ENCODE measurements at places on chromosomes 13 and 19.

DNA sequence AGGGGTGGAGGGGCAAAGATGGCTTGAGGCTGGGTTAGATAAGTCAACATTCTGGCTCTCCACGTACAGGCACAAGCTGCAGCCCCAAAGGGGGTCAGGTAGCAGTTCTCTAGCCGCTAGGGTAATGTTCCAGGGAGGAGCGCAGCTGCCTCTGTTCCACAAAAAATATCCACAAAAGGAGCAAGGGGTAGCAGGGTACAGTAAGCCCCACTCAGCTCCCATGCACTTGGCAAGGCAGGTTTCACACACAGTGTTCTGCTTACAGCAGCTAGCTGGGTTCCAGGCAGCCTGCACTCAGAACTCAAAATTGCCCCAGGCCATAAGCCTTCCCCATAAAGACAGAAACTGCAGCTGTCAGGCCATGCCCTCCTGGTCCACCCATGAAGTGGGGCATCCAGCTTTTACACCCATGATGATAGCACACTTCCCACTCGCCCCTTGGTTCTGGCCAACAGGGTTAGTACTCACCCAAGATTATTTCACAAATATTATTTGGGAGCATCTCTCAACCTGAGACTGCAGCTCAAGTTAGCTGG is 130.0 kb downstream of the CYSLTR2 start:
- DNase-seq = no peak

DNA sequence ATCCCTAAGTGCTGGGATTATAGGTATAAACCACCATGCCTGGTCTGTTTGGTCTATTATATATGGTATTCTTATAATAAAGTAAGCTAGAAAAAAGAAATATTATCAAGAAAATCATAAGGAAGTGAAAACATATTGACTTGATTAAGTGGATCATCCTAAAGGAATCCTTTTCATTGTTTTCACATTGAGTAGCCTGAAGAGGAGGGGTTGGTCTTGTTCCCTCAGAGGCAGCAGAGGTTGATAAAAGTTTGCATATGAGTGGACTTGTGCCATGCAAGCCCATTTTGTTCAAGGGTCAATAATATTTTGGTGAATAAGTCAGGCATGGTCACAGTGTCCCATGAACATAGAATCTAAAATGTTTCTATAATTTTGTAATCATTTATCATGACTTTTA is 52.7 kb downstream of the ZNF627 start:
- DNase-seq = no peak

GRCh38 chr19:4516199-4516938 is 1.9 kb downstream of the PLIN4 start:
- DNase-seq = no peak

DNA sequence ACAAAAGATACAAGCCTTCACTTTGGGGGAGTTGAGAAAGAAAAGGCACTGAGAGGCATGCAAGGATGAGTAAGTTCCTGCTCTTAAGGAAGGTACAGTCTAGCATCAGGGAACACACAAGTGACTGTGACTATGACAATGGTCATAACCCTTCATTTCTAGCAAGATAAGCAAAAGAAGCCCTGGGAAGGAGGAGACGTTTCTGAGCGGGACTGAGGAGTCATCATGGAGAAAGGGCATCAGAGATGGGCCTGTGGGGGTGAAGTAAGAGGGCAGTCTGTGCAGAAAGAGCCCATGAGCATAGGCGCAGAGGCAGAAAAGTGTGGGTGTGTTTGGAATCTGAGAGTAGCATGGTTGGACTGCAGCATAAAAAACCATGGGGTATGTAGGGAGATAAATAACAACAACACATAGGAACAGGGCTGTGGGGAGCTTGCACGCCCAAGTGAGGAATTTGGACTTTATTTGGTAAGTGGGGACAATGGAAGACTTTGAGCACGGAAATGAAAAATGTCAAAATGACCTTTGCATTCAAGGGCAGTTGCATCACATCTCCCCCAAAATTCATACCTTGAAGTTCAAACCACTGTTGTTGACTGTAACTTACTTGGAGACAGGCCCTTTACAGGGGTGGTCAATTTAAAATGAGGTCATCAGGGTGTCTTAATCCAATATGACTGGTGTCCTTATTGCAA is 86.7 kb downstream of the MBNL2 start:
- no peak for DNase-seq

DNA sequence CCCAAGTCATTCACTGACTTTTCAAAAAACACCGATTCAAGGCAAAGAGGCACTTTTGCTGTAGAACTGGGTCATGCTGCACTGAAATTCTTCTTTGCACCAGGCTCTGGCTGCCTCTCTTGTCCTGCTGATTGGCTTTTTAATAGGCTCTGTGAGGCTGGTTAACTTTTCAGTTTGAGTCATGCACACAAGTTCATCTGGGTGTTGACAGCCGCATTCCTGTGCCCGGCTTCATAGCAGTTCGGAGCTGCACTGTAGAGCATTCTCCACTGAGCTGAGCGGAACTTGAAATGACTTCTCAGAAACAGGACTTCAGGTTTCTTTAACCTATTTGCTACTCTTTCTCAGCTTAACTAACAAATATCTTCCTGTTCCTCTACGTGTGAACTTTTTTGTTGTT is 978.3 kb downstream of the UQCRFS1 start:
- DNase-seq = no peak

DNA sequence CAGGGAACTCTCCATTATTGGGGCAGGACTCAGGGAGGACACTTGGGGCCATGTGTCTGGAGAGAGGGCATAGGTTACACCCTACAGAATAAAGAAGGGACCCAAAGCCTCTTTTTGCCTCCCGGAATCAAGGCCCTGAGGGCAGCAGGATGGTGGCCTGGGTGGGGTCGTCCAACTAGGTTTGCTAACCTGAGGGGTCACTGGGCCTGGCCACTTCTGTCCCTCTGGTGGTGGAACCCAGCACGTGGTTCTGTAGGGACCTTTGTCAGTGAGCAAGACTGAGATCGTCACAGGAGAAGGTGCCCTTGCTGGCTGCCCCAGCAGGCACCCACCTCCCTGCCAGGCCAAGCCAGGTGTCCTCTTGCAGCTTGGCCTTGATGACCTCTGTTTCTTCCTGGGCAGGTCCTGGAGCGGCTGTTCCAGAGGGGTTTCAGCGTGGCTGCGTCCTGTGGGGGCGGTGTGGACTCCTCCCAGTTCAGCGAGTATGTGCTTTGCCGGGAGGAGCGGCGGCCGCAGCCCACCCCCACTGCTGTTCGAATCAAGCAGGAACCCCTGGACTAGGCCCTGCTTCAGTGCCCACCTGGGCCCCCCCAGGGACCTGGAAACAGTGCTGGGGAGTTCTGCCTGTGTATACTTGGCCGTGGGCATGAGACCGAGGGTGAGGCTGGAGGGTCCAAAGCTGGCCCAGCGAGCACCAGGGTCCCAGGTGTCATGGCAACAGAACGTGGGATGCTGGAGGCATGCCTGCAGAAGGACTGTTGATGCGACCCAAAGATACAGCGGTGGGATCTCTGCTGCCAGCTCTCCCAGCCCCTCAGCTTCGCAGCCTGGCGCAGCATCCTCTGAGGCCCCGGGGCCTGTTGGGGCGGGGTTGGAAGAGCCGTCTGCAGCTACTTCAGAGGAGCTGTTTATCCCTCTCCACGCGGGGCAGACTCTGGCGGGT is 16.0 kb downstream of the KCTD15 start:
- DNase-seq = no peak

DNA sequence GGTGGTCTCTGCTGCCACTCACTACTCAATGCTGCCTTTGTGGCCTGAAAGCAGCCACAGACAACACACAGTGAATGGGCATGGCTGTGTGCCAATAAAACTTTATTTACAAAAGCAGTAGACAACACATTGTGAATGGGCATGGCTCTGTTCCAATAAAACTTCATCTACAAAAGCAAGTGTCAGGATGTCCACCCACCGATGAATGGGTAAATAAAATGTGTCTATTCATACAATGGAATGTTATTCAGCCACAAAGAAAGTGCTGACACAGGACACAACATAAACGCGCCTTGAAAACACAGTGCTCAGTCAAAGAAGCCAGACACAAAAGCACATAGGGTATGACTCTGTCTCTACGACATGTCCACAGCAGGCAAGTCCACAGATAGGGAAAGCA is 20.1 kb downstream of the ZSCAN5A start:
- no peak for DNase-seq

GRCh38 chr13:21051675-21052074 is 9.7 kb downstream of the LATS2 start:
- DNase-seq = no peak

GRCh38 chr13:40205771-40206240 is 460.6 kb downstream of the FOXO1 start:
- DNase-seq = no peak

DNA sequence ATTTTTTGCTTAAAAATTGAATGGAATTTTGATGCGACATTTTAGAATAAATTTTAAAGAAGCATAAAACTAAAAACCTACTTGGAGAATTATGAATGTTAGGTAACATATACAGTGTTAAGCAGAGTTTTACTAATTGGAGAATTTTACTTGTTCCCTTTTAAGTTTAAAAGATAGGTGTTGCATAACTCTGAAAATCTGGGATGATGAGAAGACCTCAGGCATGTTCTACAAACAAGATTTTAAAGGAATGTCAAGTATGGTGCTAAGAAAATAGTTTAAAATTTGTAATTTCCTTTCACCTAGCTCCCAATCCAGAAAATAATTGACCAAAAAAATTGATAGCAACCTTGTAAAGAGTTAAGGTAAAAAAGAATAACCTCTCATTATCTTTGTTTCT is 135.8 kb downstream of the RFC3 start:
- no peak for DNase-seq

- DNase-seq = no peak
These were observed 56.6 kb upstream of the GPC6 start for GRCh38 chr13:93169980-93170379.

- DNase-seq = no peak
These were observed 293.9 kb upstream of the HTR2A start for GRCh38 chr13:47190696-47191305.

- DNase-seq = no peak
These were observed 2898.7 kb upstream of the PCDH20 start for GRCh38 chr13:64314331-64314730.

DNA sequence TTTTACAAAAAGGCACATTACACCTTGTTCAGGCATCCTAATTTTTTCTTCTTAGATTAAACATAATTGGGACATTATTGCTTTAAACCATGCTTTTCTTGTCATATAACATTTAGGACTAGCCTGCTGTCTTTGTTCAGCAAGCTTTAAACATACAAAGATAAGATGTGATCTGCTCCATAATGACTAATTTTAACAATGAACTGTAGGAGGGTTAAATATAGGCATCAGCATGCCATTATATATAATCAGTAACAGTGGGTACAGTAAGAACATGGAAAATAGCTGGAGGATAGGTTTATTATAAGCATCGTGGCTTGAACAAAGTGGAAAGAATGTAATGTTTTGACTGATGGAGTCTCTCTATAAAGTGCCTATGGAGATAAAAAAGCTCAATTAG is 661.7 kb downstream of the SLITRK6 start:
- DNase-seq = no peak

GRCh38 chr19:37342753-37343152 is 28.1 kb upstream of the ZNF527 start:
- DNase-seq = no peak

DNA sequence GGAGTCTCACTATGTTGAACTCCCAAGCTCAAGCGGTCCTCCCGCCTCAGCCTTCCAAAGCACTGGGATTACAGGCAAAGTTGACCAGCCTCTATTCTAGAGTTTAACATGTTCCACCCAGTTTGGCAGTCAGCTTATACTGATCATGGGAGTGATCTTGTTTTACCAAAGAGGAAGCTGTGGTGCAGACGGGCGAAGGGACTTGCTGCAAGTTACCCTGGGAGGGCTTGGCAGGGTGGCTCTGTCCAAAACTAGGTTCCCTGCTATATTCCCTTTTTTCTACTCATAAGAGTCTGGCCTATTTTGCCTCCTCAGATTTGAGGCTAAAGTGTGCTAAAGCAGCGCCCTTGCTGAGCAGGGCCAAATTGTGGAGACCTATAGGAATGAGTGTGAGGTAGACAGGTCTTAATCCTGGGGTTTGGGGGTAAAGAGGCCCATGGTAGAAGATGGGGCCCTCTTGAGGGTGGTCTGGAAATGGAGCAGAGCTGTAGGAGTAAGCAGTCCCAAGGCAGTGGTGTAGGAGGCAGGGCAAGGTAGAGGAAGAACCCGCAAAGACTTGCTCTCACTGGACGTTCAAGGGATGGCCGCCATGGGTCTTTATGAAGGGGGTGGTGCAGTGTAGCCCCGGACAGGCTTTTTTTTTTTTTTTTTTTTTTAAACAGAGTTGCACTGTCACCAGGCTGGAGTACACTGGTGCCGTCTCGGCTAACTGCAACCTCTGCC is 3.3 kb downstream of the RPS19 start:
- no peak for DNase-seq

DNA sequence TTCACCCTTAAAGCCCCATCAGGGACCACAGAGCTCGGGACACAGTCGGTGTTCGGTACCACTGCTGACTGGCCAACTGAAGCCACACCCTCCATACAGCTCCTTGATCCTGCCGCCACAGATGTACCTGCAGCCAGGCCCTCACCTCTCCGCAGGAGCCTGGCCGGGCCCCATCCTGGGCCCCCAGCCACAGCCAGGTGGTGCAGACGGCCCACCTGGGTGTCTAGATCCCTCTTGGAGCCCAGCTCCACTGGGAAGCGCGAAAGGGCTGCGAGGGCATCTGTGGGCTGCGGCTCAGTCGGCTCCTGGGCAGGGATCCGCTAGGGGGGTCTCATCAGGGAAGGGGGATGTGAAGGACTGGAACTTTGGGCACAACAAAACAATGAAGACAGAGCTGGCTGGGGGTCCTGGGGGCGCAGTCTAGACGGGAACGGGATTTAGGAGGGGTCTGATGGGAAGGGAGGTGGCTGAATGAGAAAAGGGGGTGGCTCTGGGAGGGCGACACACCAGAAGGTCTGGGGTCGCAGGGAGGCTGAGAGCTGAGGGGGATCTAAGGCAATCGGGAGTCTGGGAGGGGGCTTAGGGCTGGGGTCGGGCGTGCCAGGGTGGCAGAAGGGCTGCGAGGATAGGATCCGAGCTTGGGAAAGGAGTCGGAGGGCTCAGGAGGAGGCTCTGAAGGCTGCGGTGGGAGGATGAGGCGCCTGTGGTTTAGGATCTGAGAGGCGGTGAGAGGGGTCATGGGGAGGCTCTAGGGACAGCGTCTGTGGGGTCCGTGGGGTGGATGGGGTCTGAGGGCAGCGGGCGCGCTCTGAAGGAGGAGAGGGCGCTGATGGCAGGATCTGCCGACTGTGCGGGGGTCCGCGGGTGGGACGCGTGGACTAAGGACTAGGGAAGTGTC is 15.8 kb downstream of the PRODH2 start:
- DNase-seq = no peak

- no peak for DNase-seq
These were observed 108.6 kb downstream of the TNFRSF19 start for GRCh38 chr13:23678795-23679194.

- no peak for DNase-seq
These were observed 85.2 kb downstream of the FOXO1 start for GRCh38 chr13:40581277-40581579.

- DNase-seq = no peak
These were observed 13.5 kb upstream of the INSR start for GRCh38 chr19:7307590-7308218.

GRCh38 chr19:29618871-29619270 is 12.8 kb downstream of the POP4 start:
- no peak for DNase-seq

All from thymus (tissue), 14 donors.